Cortex of kidney (tissue), 1 donor: ENCODE measurements at places on chromosomes 6 and 20.

DNA sequence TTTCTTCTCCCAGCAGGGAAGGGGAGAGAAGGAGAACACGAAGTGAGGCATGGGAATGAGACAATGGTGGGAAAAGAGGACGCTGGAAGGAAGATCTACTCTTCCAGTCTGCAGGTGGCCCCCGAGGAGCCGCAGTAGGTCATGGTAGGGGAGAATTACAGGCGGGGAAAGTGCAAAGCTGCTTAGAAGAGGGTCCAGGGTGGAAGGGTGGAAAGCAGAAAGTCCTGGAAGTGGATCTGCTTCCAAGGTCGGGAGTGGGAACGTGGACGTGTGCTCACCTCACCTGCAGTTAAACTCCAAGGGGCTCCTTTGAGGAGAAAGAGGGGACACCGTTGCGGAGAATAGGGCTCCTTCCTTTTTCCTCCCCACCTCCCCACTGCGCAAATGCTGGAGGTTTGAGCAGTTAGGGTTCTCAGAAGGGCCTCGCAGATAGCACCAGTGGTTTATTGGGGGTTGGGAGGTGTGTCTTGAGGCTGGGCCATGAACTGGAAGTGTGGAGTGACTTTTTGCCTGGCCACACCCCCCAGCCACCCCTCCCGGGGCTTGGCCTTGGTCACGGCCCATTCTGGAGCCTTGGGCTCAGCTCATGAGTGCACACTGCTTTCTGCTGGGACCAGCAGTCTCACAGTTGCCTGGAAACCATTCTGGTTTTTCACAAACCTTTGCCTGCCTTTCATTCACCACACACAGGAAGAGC is 100.4 kb upstream of the MLN start:
- DNase-seq = no peak

DNA sequence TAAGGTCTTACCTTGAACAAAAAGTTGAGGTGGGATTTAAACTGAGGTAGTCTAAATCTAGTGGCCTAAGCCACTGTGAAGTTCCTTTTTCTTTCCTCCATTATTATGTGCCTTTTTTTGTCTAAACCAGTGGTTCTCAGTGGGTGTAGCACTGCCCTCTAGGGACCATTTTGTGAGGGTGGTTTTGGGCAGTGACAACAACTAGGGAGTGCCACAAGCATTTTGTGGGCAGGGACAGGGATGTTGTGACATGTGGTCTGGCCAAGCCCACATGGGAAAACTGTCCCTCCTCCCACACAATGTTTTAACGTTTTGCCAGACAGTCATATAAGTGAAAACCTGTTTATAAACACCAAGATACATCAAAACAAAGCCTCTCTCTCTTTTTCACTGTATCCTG is 899.4 kb upstream of the FLRT3 start:
- no peak for DNase-seq

DNA sequence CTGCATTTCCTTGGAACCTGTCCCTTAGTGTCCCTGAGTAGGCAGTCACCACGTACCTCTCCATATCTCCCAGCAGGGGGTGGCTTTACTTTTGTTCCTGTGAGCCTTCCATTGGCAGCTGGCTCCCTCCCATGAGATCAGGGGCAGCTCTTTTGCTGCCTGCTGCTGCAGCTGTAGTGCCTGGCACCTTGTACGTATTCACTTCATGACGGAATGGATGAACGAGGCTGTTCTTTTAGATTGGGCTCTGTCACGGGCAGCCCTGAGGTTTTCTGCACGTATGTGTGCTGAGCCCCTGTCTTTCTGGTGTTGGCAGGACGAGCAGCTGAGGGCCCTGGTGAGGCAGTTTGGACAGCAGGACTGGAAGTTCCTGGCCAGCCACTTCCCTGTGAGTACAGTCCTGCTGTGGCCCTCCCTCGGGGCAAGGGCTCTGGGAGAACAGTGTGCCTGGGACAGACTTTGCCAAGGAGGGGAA is 14.6 kb downstream of the MYBL2 start:
- DNase-seq = no peak

- DNase-seq = no peak
Observed at GRCh38 chr6:163708466-163708865, 293.9 kb downstream of the QKI start.

GRCh38 chr6:9848094-9848493 is 566.8 kb downstream of the TFAP2A start:
- DNase-seq = no peak

DNA sequence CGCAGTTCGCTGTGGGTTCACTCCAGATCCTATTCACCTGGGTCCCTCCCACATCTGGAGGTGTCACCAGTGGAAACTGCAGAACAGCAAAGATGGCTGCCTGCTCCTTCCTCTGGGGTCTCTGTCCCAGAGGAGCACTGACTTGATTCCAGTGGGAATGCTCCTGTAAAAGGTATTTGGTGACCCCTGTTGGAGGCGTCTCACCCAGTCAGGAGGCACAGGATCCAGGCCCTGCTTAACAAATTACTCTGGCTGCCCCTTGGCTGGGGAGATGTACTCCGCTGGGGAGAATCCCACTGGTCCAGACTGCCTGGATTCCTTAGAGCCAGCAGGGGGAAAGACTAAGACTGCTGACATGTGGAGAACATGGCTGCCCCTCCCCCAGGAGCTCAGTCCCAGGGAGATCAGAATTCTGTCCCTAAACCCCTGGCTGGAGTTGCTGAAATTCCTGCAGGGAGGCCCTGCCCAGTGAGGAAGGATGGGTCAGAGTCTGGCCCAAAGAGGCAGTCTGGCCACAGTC is 483.0 kb downstream of the CBLN4 start:
- DNase-seq = no peak

- DNase-seq = no peak
Observed at GRCh38 chr6:168683621-168684020, 242.6 kb downstream of the SMOC2 start.

- no peak for DNase-seq
Observed at GRCh38 chr6:3415082-3415453, 41.8 kb downstream of the SLC22A23 start.

GRCh38 chr6:3882431-3882830 is 33.3 kb downstream of the FAM50B start:
- no peak for DNase-seq

DNA sequence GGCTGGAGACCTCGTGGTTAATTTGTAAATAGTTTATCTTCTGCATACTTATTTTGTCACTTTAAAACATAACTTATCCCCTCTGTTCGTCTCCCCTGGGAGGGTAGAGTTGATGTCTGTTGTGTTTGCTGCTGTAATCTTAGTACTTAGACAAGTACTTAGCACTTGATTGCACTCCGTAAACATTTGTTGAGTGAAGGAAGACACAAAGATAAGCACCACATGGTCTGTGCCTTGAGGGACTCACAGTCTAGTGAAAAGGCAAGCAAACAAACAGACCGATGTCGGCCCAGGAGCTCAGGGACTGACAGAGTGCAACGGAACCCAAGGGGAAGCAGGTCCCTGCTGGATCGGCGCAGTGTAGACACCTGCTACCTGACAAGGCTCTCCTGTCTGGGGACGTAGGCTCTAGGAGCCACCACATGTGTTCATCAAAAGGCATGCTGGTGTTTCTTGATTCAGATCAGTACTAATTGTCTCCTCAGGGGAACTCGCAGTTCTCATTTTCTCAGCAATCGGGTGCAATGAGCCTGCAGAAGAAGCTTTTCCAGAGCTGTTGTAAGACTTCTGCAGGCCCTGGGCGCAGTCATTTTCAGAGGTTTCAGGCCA is 31.4 kb downstream of the EDN3 start:
- DNase-seq = no peak

GRCh38 chr6:91672201-91672600 is 1085.3 kb upstream of the MAP3K7 start:
- DNase-seq = no peak

- no peak for DNase-seq
Observed at GRCh38 chr6:36695414-36695813, 2.2 kb upstream of the RAB44 start.

DNA sequence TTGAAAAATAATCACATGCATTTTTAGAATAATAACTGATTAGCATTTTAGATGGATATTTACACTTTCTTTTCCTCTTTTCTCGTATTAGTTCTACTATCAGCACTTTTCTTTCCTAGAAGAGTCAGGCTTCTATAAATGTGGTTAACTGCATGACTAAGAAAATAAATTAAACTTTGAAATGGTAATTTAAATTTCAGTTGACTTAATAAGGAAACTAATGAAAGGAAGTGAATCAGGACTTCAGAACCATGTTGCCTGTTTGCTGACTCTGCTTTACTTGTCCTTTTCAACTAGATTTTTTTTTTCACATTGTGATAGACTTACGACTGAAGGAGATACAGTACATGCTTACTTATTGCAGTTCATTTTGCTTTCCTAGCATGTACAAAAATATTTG is 1258.2 kb upstream of the EYS start:
- no peak for DNase-seq

DNA sequence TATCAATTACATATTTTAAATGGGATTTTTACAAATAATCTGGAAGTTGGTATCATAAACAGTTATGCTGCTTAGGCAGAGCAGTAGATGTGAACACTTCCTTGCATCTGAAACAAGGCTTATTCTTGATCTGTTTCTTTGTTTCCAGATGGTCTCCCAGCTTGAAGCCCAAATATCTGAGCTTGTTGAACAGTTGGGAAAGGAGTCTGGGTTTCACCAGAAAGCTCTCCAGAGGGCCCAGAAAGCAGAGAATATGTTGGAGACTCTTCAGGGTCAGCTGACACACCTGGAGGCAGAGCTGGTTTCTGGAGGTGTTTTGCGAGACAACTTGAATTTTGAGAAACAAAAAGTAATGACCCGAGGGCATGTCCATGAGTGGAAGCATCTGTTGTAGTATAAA is 91.9 kb downstream of the CCDC170 start:
- no peak for DNase-seq

- no peak for DNase-seq
Observed at GRCh38 chr20:63238514-63239125, 2.9 kb downstream of the BIRC7 start.

- DNase-seq = no peak
Observed at GRCh38 chr6:70210462-70210861, 92.4 kb downstream of the COL9A1 start.
